ENCODE measurements at places on chromosomes 1 and 21.

GRCh38 chr1:197825541-197825940 is 50.3 kb upstream of the DENND1B start:
- DNase-seq, result no peak

DNA sequence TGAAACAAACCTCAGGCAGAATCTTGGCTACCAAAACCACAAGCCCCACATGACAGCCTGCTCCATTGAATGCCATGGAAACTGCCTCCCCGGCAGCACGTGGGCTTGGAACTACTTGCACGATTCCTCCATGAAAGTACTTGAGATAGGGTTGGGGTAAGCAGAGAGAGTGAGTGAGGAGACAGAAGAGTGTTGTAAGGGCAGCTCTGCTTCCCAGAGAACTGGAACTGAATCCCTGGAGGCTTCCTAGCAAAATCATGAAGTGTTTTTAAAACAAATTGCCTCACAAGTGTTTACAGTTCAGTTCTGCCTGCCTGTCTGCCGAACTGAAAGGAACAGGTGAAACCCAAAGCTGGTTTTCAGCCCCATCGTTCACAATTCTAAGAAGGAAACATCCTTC is 35.3 kb upstream of the DNASE2B start:
- peak; percentile 29 for DNase-seq

DNA sequence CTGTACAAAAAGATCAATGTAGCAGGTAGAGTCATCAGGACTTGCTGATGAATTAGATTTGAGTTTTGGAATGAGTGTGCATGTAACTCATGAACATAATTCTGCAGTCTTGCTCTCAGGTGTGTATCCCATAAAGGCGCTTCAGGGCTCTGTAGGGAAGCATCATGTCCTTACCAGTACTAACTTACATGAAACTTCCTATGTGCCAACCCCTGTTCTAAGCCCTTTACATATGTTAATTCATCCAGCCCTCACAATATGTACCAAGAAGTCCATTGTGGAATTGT is 2.1 kb upstream of the FCRLB start:
- DNase-seq, result no peak

- no peak for DNase-seq
Observed at GRCh38 chr1:92136341-92136740, 56.2 kb downstream of the BTBD8 start.

GRCh38 chr1:58695206-58695605 is 4.7 kb downstream of the MYSM1 start:
- no peak for DNase-seq

DNA sequence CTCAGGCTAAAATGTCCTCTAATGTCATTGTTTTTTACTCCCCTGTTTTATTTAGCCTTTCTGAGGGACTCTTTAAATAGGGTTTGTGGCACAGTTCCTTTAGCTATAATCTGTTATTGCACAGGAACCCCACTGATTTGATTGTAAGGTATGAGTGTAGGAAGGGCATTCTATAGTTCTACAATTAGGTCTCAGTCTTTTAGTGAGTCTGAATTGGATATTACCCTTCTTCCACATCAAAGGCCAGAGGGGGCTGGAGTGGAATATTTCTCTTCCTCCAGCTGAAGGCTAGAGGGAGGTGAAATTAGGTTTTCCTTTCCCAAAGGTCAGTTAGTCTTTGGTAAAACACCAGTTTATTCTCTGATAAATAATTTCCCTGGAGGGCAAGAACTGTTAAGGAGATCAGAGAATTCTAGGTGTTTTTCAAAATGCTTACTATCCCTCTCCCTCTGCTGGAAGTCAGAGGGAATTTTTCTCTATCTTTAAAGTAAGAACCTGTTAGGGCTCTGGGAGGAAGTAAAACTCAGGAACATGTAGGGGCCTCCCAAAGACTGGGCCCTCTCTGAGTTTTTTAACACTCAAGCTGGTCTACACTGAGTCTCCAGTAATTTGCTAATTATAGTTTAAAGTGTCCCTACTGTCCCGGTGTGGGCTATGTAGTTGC is 176.3 kb upstream of the ZNHIT6 start:
- no peak for DNase-seq

- no peak for DNase-seq
Observed at GRCh38 chr1:8370905-8371315, 53.0 kb downstream of the SLC45A1 start.

- DNase-seq, result no peak
Observed at GRCh38 chr21:31457675-31458074, 113.6 kb upstream of the TIAM1 start.

- DNase-seq, result no peak
Observed at GRCh38 chr21:37574751-37575150, 208.2 kb downstream of the DYRK1A start.

DNA sequence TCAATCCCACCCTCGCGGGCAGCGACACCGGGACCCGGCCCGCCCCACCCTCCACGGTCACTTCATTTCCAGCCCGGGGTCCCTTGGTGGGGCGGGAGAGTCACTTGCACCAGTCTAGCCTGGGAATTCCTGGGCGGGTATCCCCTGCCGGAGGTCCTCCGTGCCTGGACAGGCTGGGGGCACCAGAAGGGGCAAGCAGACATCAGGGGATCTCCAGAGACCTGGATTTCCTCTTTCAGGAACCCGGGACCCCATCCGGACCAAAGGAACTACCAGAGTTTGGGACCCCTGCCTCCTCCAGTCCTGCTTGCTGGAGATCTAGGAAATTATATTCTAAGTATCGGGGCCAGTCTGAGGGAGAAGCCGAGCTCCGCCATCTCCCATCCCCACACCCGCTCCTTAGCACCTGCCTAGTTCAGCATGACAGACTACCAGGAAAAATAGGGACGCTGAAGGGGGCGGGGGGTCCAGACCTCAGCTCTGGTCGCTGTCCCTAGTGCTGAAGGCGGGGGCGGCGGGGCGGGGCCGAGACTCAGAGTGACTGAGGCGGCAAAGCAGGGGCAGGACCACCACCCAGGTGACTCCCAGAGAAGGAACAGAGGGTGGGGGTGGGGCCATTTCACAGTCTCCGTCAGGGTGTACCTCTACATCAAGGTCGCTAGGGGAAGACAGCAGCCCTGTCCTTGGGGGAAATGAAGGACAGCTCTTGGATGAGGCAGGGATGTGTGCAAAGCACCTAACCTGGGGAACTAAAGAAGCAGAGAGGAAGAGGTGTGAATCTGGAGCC is 832 bp downstream of the HCN3 start:
- DNase-seq, result peak; percentile 70

GRCh38 chr1:63112155-63112900 is 210.0 kb upstream of the FOXD3 start:
- DNase-seq, result no peak

DNA sequence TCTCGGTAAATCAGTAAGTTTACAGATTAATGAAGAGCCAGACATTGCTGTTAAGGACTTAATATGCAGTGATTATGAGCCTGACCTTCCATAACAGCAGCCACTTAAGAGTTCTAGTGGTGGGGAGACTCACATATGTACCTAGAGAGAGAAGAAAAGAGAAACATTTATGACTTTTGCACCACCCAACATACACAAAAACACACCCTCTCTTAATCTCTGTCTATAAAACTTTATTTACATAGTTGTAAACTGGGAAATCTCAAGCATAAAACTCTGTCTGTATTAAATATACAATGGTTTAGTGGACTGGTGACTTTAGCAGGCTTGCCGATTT is 347.4 kb upstream of the ADGRL2 start:
- no peak for DNase-seq

DNA sequence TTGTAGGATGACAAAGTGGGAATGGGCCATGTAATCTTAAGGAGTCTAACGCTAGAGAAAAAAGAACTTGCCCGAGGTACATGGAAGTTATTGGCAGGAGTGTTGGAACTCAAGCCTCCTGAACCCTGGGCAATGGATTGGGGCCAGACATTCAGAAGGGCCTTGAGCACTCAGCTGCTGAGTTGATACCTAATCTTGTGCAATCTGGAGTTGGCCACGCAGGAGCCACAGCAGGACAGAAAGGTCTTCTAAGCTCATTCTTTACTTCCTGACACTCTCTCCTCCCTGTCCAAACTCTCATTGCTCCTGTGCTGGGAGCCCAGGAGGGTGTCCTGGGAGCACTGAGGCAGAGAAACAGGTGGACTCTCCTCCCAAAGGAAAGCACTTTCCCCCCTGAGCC is 25.1 kb upstream of the CSF1 start:
- DNase-seq, result no peak

DNA sequence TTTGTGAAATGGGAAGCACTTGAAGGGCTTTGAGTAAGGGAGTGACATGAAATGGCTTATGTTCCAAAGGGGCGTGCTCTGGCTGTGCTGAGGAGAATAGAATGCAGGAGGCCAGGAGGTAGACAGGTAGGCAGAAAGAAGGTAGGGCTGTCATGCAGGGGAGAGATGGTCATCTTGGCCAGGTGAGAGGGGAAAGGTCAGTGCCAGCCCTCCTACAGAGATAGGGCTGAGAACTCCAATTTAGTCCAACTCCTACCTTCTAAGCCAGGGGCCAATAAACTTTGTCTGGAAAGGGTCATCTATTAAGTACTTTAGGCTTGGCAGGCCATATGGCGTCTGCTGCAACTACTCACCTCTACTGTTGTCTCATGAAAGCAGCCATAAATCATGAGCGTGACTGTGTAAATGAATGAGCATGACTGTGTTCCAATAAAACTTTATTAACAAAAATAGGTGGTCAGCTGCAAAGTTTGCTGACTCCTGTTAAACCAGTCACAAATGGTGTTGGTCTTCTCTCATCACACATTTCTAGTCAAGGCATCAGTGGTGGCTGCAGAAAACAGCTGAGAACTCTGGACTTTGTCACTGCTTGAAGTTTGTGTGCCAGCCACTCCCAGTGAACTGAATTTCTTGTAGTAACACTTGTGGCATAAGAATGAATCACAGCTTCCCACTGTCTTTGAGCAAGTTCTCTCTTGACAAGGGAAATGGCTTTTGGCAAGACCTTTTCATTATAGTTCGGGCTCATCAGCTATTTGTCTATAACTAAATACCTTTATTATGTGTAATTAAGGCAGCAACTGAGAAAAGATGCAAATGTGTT is 32.0 kb upstream of the CD2 start:
- no peak for DNase-seq

DNA sequence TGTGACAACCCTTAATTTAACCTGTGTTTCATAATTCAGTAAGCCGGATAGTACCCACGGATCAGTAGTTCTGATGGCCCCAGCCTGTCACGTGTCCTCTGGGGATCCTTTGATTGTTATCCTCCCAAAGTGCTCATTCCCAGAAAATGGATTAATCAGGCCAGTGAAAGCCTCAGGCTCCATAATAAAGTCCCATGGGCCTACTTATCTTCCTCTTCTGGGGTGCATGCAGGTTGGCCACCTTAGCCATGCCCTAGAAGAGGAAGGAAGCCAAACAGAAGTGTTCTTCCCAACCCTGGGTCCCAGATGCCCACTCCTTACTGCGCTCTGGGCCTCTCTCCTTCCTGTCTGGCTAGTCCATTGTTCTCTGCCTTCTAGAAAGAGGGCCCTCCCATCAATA is 146.1 kb downstream of the EDEM3 start:
- no peak for DNase-seq

DNA sequence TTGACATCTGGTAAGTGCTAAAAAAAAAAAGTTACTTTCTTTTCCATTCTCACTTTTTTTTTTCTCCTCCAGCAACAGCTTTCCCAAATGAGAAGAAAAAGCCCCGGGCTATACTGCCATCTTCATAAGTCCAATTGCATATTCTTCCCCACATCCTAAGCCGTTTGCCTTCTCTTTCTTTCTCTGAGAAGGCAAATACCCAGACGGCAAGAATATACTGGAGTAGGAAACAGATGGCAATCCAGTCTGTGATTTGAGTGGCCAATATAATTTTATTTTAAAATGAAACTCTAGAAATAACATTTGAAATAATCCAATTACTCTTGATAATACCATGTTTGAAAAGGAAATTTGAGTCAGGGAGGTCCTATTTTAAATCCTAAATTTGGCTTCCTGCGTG is 44.6 kb upstream of the GREM2 start:
- DNase-seq, result no peak

GRCh38 chr1:165288350-165289120 is 68.0 kb downstream of the LMX1A start:
- peak; percentile 30 for DNase-seq

GRCh38 chr1:208475449-208475848 is 231.3 kb upstream of the PLXNA2 start:
- DNase-seq, result peak; percentile 57

GRCh38 chr1:23484253-23485001 is 448 bp upstream of the ASAP3 start:
- peak; percentile 55 for DNase-seq

DNA sequence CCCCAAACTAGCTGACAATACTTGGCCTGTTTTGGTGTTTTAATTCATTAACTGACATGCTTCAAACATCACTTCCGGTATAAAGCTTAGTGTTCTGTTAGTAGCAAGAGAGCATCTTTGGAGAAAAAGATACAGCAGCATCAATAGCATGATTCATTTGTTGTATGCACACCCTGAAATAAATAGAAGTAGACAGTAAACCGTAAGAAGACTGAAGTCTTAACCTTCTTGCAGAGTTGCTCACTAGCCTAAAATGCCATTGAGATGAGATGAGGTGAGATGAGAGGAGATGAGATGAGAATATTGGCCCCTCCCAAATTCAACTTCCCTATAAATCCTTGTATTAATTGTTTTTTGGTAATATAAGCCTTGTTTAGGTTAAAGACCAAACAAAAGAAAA is 108.8 kb downstream of the TNFSF18 start:
- no peak for DNase-seq

- DNase-seq, result no peak
Observed at GRCh38 chr1:119743776-119744597, 24.7 kb downstream of the HMGCS2 start.

DNA sequence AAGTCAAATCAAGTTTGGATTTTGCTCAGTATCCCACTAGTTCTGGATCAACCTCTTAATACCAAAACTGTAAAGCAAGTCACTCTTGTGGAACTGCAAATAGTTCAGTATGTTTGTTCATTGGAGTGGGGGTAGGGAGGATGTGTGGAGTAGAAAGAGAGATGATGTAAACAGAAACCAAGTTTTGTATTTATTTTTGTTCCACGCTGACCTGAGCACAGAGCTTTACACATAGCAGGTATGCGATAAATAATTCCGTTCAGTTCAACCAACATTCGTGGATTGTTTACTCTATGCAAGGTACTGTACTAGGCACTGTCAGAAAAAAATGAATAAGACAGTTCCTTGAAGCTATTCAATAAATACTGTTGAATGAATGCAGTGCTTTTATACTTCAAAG is 4.5 kb upstream of the ZNF644 start:
- DNase-seq, result no peak

GRCh38 chr1:171495444-171495843 is 10.1 kb downstream of the PRRC2C start:
- no peak for DNase-seq

Data from NCI-H1436 treated with DMSO at 0.1 percent for 48 hours (cell line).